IMR-90 (cell line): ENCODE measurements at places on chromosomes 4 and X.

DNA sequence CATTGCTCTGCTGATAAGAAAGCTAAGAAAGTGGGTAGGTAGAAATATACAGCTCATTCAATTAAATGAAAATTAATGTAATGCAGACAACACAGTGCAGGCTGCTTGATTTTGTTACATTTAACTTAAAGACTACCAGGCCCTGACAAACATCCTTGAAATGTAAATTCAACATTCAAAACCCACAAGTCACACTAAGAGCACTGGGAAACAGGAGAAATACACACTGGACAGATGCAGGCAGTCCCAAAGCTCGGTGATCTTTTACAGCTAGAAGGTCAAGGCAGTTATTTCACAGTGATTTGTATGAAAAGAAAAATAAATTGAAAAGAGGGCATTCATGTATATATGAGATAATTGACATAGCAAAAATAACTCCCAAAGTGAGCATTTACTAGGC lies 94.3 kb upstream of the PLAC1 start:
- peak; percentile 62 for DNase-seq

- peak; percentile 69 for DNase-seq
Measured at GRCh38 chrX:70476934-70477733, 32.5 kb downstream of the DLG3 start.

DNA sequence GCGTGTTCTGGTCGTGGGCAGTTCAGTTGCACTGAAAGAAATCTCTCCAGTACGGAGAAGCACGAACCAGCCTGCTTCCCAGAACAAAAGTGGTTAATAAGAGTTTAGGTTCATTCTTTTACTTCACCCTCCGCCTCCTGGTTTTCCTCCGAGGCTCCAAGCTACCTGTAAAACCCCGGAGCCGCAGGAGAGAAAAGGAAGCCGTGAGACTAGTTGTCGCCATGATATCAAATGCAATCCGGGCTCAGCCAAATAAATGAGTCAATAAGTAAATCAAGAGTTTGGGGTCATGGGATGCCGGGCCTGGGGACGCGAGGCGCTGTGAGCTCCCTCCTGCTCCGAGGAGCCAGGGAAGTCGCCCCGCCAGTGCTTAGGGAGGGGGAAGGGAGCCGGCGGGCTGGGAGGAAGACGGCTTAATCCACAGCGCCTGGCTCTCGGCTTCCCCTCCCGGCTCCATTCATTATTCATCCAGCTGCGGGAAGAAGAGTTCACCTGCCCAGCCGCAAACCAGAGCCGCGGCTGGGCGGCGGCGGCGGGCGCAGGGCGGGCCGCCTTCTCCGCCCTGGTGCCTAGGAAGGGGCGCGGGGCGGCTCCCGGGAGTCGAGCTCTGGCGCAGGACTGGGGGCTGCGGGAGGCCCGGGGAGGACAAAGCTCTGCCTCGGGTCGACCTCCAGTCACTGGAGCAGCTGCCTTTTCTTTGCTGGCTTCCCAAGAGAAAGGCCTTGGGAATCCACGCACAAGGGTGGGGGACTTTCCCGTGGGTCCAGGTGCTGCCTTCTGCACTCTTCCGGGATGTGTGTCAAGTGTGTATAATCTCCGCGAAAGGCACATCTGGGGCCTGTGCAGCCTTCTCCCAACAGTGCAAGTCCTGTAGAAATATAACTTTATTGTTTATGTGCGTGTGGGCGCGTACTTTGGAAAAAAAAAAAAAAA lies 1.7 kb downstream of the FRAS1 start:
- no peak for DNase-seq

GRCh38 chr4:168319486-168320019 lies 1.0 kb upstream of the DDX60 start:
- no peak for DNase-seq
